ENCODE measurements at places on chromosomes 12 and 14.

DNA sequence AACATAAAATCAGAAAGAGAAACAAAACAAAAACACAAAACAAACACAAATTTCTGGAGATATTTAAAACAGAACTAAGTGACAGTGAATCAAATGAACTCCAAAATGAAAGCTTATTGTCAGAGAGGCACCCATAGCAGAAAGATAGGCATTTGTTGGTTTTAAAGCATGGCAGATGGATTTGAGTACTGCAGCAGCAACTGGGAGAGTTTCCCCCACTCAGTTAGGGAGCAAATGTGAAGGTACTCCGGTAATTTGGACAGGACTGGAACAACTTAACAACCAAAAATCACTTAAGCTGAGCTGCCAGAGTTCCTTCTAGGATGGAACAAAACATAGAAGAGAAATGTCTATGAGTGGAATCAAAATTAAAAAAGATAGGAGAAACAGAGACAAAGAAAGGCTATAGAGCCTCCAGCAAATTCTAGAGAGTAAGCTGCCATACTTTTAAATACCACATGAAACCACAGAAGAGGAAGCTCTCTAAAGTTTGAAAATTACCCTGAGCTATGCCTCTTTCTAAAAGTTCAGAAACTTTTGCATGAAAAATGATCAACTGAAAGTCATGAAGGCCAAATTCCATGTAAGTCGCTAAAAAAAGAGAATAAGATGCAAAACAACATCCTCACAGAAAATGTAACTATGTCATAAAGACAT lies 1248.3 kb upstream of the USP15 start:
- DNase-seq, result no peak

DNA sequence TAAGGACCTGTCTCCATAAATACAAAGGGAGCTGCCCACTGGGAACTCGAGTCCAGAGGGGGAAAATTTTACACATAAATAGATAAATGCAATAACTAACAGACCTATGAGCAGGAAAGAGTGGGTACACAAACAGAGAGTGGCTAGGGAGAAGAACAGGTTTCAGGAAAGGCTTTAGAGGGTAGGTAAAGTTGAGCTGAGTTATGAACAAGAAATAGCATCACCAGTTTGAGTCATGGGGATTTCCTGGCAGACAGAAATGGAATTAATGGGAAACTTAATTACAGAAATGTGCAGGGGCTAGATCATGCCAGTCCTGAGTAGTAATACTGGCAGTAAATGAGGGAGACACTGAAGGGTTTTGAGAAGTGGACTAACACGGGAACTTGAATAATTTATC lies 58.0 kb upstream of the CCDC175 start:
- DNase-seq, result no peak

DNA sequence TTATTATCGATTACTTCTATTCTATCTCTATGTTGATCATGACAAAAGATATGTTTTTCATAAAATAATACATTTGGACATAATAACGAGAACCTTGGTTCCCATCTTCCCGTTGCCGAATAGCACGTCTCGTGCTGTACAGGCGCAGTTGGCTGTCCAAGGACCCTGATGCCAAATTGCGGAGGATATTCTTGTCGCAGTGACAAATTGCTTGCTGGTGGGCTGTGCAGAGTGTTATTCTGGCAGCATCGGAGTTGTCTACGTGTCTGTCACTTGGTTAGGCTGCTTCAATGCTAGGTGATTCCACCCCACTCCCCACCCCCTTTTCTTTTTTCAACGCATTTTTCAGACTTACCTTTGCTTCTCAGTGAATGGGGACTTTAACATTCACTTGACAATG lies 546.8 kb downstream of the PRKD1 start:
- no peak for DNase-seq

DNA sequence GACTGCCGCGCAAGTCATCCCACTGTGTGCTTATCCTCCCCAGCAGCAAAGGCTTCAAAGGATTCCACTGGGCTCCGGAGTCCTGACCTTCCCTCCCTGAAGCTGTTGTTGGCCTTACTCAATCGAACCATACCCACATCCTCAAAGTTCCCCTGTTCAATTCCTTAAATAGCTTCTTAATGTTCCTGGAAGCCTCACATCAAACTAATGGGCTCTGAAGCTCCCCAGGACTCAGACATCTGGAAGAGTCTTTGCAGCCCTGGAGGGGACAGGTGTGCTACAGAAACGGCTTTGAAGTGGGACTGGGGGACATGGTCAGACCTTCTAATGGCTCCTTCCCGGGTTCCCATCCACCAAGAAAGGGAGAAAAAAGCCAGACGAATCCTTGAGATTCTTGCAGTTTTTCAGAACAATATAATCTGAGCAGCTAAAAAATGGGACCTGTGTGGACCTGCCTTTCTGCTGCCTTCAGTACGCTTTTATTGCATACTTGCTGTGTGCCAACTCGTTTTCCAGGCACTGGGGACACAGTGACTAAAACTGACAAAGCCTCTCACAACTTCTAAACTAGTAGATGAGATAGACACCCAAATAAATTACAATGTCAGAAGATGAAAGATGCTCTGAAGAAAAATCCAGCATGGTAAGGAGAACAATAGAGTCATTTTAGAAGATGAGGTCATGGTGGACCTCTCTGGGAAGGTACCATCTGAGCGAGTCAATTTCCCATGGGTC lies 204.5 kb downstream of the MON2 start:
- DNase-seq, result no peak

- no peak for DNase-seq
Measured at GRCh38 chr12:54166567-54167499, 22.0 kb downstream of the SMUG1 start.

GRCh38 chr14:28375295-28375694 lies 391.3 kb upstream of the FOXG1 start:
- no peak for DNase-seq

GRCh38 chr14:91246051-91246852 lies 1.7 kb upstream of the GPR68 start:
- peak; percentile 91 for DNase-seq

DNA sequence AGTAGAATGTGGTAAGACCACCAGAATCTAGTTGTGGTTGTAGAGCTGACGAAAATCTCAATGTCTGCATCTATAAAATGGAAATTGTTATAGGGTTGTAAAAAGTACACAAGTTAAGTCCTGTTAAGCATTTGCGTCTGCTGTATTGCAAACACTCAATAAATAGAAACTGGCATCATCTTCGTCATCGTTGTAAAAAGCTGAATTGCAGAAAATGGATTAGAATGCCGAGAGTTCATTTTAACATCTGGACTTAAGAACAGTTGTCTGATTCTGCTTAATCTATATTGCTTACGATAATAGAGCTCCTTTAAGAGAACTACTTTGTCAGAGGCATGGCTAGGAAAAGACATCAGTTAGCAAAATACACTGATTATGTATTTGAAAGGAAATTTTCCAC lies 33.2 kb downstream of the KCNMB4 start:
- DNase-seq, result no peak

- no peak for DNase-seq
Measured at GRCh38 chr12:41681898-41682297, 462.8 kb downstream of the GXYLT1 start.

- DNase-seq, result no peak
Measured at GRCh38 chr12:111976291-111976690, 36.7 kb downstream of the TMEM116 start.

DNA sequence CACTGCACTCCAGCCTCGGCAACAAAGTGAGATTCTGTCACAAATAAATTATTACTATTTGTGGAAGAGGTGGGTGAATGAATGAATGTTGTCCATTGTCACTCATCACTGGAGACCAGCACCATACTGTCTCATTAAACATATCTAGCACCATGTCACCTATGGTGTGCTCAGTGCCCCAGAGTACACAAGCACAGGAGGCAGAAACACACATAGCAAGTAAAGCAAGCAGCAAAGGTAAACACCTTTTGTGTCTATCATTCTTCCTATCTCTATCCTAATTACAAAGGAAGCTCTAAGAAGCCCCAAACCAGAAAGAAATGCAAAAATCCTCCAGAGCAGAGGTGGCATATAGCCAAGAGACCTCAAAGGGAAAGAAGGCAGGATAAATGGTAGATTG lies 9.2 kb downstream of the ERO1A start:
- no peak for DNase-seq

DNA sequence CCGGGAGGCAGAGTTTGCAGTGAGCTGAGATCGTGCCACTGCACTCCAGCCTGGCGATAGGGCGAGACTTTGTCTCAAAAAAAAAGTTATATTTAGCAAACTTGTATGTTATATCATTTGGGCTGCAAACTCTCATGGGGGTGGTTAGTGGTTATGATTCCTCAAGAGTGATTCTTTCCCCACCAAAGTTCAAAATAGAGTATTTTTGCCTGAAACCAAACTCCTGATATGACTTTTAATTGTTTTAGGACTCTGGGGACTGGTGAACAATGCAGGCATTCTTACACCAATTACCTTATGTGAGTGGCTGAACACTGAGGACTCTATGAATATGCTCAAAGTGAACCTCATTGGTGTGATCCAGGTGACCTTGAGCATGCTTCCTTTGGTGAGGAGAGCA lies 18.6 kb downstream of the HSD17B6 start:
- DNase-seq, result no peak

- DNase-seq, result no peak
Measured at GRCh38 chr12:84046859-84047258, 865.7 kb downstream of the SLC6A15 start.

- no peak for DNase-seq
Measured at GRCh38 chr12:39332661-39333175, 110.2 kb downstream of the KIF21A start.

- DNase-seq, result peak; percentile 8
Measured at GRCh38 chr14:41805633-41806032, 199.0 kb downstream of the LRFN5 start.

GRCh38 chr12:48199774-48200221 lies 3.3 kb downstream of the OR10AD1 start:
- peak; percentile 79 for DNase-seq

DNA sequence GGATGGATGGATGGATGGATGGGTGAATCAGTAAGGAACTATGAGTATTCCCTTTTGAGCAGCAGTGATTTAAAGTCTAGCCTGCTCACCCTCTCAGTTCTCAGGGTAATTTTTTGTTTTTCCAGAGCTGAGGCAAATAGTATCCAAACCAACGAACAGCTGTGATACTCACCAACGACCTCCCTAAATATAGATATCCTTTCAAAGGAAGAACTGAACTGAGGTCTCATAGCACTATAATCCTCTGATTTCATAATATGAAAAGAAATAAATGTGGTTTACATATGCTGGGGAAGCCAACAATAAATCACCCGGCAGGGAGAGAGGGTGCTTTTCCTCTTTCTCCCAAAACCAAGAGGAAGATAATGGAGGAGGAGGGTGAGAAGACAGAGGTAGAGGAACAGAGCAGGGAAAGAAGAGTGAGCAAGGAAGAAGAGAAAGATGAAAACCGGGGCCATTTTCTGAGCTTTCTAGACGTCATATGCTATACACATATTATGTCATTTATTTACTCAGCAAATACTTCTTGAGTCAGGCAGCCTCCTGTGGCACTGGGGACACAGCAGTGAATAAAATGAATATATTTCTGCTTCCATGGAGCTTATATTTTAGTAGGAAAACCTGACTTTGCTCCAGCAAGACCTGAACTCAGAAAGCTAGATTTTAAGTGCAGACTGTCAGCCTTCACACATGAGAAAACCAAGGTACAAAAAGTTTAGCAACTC lies 710.7 kb upstream of the TBX3 start:
- no peak for DNase-seq

DNA sequence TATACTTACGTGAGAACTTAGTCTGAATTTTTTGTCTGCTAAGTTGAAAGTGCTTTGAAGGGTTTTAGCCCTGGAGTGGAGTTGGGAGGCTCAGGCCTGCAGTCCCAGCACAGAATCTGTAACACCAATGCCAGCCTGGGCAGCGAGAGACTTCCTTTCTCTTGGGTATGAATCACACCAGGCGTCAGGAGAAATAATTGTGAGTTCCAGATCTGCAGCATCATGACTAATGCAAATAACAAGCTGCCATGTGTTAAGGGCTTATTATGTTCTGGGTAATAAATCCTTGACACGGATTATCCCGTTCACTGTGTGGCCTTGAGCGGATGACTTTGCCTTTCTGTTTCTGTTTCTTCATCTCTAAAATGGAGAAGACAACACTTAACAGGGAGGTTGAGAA lies 70.6 kb downstream of the B4GALNT3 start:
- DNase-seq, result no peak

DNA sequence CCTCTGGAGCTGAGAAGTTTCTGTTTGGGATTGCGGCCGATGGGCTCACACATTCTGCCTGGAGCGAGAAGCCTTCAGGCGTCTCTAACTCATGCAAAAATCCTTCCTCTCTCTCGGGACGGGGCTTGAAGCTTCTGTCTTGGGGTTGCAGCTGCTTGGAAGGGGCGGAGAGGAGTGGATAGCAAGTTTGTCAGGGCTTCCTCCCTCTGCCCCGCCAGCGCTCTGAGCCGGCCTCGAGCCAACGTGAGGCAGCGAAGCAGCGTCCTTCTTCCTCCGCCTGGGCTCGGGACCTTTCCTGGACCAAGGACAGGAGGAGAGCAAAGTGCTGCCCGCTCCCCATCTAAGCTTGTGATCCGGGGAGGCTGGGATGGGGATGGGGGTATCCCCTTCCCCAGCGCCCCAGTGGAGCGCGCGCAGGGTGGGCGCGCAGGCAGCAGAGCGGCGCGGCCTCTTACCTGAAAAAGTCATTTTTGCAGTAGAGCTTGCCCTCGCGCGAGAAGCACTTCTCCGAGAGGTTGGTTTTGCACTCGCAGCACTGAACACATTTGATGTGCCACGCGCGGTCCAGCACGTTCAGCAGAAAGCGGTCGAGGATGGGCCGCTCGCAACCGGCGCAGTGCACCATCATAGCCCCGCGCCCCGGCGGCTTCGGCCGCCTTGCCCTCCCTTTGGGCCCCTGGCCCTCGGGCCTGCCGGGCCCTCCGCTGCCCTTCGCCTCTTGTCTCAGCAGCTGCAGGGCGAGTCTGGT lies 626 bp downstream of the LHX5 start:
- no peak for DNase-seq

DNA sequence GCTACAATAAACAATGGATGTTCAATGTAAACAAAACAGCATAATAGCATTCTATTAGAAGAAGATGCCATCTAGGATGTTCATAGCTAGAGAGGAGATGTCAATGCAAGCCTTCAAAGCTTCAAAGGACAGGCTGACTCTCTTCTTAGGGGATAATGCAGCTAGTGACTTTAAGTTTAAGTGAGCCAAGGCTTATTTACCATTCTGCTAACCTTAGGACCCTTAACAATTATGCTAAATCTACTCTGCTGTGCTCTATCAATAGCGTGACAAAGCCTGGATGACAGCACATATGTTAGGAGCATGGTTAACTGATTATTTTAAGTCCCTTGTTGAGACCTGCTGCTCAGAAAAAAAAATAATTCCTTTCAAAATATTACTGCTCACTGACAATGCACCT lies 106.0 kb upstream of the SSTR1 start:
- no peak for DNase-seq

DNA sequence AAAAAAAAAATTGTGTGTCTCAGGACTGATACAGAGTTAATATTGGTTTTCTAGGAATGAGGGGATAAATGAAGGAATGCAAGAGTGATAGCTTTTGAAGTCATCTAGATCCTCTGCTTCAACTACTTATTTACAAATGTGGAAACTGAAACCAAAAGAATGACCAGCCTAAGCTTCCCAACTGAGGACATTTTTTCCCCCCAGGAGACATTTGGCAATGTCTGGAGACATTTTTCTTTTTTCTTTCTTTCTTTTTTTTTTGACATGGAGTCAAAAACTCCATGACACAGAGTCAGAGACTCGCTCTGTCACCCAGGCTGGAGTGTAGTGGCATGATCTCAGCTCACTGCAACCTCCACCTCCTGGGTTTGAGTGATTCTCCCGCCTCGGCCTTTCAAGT lies 15.3 kb downstream of the DLK1 start:
- DNase-seq, result no peak

GRCh38 chr12:132246997-132247717 lies 82.2 kb downstream of the GALNT9 start:
- no peak for DNase-seq

GRCh38 chr14:67736771-67737170 lies 35.1 kb downstream of the RDH12 start:
- no peak for DNase-seq
